ENCODE measurements at places on chromosomes 6 and 20.
A peak's percentile ranks its signal among the peaks of the same experiment; 100 is the strongest.

DNA sequence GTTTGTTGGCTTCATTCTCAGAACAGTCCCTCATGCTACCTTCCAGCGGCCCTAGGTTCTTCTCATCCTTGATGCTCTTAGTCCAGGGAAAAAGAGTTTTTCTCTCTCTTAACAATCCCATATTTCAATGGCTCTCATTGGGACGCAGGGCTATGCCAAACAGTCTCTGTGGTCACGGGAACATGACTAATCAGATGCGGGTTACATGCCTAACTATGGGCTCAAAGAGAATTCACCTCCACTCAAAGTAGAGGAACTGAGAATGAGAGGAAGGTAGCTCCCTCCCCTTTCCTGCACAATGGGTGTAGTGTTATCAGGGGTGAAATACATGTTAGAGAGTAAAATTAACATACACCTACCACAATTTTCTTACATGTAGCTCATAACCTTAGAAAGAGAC, 18.1 kb upstream of the ATRN start:
- DNase-seq: no peak

DNA sequence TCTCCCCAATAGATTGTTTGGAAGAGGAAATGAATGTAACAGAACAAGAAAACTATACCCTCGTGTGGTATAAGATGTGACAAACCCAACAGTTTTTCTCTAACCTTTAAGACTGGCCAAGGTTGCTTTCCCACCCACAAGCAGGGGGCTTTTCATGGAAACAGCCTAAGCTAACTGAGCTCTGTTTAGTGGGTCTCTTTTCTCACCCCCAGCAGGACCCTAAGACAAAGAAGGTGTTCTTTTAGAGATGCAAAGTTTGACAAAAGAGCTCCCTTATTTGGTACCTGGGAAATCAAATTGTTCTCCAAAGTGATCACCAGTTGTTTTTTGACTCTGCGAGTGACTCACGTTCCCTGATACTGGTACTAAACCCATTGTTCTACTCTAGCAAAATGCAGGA, 59.1 kb downstream of the MBOAT1 start:
- DNase-seq: no peak

GRCh38 chr6:73511796-73512195, 9.0 kb downstream of the EEF1A1 start:
- DNase-seq: no peak

- DNase-seq: no peak
Observed at GRCh38 chr20:32575805-32576204, 9.3 kb downstream of the NOL4L start.

GRCh38 chr6:74879234-74879633, 326.6 kb downstream of the COL12A1 start:
- DNase-seq: peak; percentile 54

DNA sequence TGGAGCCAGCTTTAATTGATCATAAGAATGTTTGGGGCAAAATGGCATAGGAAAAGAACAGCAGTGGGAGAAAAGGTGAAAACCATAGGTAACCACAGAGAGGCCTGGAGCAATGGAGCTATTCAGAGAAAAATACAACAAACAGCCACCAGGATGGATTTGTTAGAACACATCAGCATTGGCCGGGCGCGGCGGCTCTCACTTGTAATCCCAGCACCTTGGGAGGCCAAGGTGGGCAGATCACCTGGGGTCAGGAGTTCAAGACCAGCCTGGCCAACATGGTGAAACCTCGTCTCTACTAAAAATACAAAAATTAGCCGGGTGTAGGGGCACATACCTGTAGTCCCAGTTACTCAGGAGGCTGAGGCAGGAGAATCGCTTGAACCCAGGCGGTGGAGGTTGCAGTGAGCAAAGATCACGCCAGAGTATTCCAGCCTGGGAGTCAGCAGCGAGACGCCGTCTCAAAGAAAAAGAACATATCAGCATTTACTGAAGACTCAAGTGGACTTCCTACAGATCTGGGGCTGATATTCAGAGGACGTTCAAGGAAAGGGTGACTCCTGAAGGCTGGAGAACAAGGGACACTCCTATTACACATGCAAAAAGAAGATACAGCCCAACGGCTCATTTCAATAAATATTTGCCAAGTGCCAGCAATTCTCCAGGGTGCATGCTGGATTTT, 20.2 kb downstream of the SNHG17 start:
- DNase-seq: no peak

DNA sequence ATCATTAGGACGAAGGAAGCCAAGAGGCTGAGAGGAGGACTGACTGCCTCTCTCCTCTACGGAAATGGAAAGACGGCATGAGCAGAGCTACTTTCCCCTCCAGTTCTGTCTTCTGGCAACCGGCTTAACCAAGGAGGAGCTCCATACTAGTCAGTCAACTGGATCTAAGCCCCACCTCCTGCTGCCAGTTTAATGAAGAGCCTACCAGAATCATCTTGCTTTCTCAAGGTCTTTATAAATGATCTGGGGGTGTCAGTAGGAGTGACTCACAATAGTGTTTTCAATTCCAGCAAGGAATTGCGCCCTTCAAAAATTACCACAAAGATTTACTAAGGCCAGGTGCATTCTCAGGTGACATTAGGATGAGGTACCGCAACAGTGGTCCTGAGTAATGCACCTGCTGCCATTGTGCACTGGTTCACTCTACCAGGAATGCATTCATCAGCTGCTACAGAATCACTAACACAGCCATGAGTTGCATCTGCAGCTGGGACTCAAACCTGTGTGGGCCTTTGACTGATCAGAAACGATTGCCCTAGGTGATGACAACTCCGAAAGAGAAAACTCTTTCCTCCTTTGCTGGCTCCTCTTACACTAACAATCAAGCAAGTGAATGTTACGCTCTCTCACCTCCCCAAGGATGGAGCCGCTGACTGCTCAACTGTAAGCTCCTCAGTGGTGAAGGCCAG, 2.8 kb downstream of the UQCC2 start:
- DNase-seq: no peak

Measured in GM03348 (cell line).